ENCODE measurements at places on chromosomes 2 and 18.

DNA sequence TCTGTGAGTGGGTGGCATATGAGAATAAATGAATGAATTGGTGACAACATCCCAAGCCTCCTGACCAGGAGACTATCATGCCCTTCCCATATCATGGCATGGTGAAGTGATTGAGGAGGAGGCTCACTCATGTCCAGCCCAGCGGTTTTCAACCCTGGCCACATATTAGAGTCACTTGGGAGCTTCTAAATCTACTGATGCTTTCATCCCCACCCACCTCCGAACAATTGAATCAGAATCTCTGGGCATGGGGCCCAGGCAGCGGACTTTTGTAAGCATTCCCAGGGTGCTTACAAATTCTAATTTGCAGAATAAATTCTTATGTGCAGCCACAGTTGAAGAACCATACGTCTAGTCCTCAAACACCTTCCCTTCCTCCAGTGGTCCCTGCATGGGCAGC is 81.7 kb upstream of the SEC11C start:
- H3K27ac ChIP-seq, result no peak overlapping the region
- H3K27me3 ChIP-seq, result no peaks in the 10 kb centered on the region
- DNase-seq, result no peak
- H3K36me3 ChIP-seq, result no peaks in the 10 kb centered on the region
- H3K4me1 ChIP-seq, result no peaks in the 10 kb centered on the region

- H3K27ac ChIP-seq, result no peak overlapping the region
- no peak for DNase-seq
- H3K27me3 ChIP-seq, result no peaks in the 10 kb centered on the region
- H3K36me3 ChIP-seq, result no peaks in the 10 kb centered on the region
- no peak overlapping the region for H3K4me3 ChIP-seq
Measured at GRCh38 chr2:101160454-101160853, 9.3 kb upstream of the TBC1D8 start.

DNA sequence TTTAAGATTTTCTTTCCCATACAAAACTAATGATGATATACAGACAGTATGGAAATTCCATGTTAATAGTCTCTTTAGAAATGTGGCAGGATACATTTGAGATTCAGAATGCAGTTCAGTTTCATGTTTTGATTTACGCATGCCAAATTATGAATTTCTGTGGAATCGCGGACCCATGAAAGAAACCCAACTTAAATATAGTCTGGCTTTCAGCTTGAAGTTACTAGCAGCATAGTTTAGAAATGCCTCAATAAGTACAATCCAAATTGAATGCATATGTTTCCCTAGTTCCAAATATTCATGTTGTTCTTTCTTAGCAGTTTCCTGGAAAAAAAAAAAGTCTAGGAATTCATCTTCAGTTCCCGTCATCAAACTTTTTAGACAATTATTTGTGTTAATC is 164.1 kb upstream of the RASGRP3 start:
- H3K27me3 ChIP-seq, result no peaks in the 10 kb centered on the region
- H3K4me1 ChIP-seq, result no peaks in the 10 kb centered on the region
- DNase-seq, result no peak
- H3K27ac ChIP-seq, result no peak overlapping the region
- no peak overlapping the region for H3K4me3 ChIP-seq

- H3K36me3 ChIP-seq, result no peaks in the 10 kb centered on the region
- no peak for DNase-seq
- H3K27me3 ChIP-seq, result no peaks in the 10 kb centered on the region
- H3K27ac ChIP-seq, result no peak overlapping the region
- no peaks in the 10 kb centered on the region for H3K4me1 ChIP-seq
- no peak overlapping the region for H3K4me3 ChIP-seq
Measured at GRCh38 chr2:61647044-61647443, 108.9 kb upstream of the XPO1 start.

DNA sequence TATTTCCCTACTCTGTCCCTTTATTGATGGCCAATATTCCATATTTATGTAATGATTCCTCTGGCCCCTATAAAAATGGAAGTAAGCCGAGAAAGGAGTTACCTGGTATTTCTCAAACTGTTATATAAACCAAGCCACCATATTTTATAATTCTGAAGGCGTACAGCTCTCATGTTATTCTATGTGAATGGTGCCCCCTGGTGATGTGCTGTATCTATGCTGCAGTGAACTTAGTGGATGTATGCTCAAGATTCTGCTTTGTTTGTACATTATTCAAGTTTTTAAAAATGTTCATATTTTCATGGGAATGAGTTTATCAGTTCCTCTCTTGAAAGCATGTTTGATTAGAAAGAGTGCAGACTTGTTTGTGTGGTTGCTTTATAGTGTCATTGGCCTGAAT is 194.5 kb upstream of the LRRTM1 start:
- H3K4me3 ChIP-seq, result no peak overlapping the region
- no peaks in the 10 kb centered on the region for H3K4me1 ChIP-seq
- H3K36me3 ChIP-seq, result no peaks in the 10 kb centered on the region
- no peaks in the 10 kb centered on the region for H3K27me3 ChIP-seq

DNA sequence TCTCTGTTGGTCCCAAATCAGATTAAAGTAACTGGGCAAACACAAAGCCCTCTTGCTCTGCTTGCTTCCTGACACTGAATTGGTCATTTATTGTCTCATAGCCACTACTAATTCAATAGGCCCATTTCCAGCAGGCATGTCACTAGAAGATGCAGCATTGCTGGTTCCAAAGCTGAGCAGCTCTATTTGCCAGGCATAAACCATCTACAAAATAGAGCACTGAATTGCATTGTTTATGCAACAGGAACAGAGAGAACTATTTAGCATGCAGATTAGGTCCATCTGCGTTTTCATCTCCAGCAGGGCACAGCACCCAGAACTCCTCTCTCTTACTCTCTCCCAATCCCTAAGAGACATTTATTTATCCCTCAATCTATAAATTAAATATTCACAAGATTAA is 227.6 kb downstream of the SUCLG1 start:
- H3K27ac ChIP-seq, result no peak overlapping the region
- no peak overlapping the region for H3K4me3 ChIP-seq
- no peak for DNase-seq
- no peaks in the 10 kb centered on the region for H3K4me1 ChIP-seq

- no peak overlapping the region for H3K27ac ChIP-seq
- H3K36me3 ChIP-seq, result no peaks in the 10 kb centered on the region
- H3K4me1 ChIP-seq, result no peaks in the 10 kb centered on the region
- no peaks in the 10 kb centered on the region for H3K27me3 ChIP-seq
Measured at GRCh38 chr18:76353500-76353899, 141.5 kb downstream of the ZNF516 start.

DNA sequence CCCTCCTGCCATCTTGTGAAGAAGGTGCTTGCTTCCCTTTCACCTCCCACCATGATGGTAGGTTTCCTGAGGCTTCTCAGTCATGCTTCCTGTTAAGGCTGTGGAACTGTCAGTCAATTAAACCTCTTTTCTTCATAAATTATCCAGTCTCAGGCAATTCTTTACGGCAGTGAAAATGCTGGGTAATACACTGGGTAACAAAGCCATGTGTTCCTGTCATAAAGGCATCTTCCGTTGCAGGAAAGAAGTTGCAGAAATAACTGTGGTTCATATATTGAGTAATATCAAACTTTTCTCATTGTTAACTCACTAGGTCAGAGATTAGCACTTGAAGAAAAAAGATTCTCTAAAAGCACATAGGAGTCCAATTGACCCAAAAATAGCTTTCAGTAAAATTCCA is 163.9 kb upstream of the HNMT start:
- no peaks in the 10 kb centered on the region for H3K4me1 ChIP-seq
- no peak for DNase-seq
- H3K27ac ChIP-seq, result no peak overlapping the region
- H3K27me3 ChIP-seq, result no peaks in the 10 kb centered on the region

Data from iPS DF 6.9 (cell line).